SK-MEL-5 (cell line): ENCODE measurements at places on chromosomes 5 and 9. TPM values are rescaled to one million over a fixed set of nuclear protein-coding genes. Genes with fewer than 3 reads are reported as not detected.

Gene WDR55
- total RNA-seq: 27.6 and 29.2 TPM in 2 replicates

Gene TNFSF8
- not detected in 2 replicates for total RNA-seq

Gene TGFBI
- total RNA-seq: 304 and 330 TPM in 2 replicates

Gene ADAMTS13
- total RNA-seq: 0.67 and 1.7 TPM in 2 replicates

Gene PCDHB9
- 0.05 and 0.90 TPM in 2 replicates for total RNA-seq
